Muscle of leg (tissue), 16 donors: ENCODE measurements at places on chromosomes 3 and 15. TPM values are rescaled to one million over a fixed set of nuclear protein-coding genes. Genes with fewer than 3 reads are reported as not detected.

Gene AGTR1
- polyA plus RNA-seq: 21.8 TPM

Gene TAGLN3
- 6.4 TPM for polyA plus RNA-seq

DNA sequence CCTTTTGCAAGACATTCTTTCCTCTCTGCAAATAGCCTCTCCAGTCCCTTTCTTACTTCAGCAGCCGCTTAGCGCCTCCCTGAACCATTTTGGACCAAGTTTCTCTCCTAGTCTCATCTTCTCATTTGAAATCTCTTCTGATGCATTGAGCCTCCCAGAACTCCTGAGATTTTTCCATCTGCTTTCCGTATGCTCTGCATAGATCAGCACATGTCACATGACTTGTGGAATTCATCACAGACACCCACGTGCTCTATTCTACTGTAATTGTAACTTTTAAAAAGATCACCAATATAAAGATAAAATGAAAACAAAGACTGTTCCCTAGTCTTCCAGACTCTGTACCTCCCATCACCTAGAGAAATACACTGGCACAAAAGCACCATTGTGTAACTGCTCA is 100.7 kb downstream of the GADL1 start:
- H3K27ac ChIP-seq: no peak overlapping the region
- no peaks in the 10 kb centered on the region for H3K36me3 ChIP-seq
- H3K27me3 ChIP-seq: no peaks in the 10 kb centered on the region
- DNase-seq: no peak
- no peak overlapping the region for H3K4me3 ChIP-seq

DNA sequence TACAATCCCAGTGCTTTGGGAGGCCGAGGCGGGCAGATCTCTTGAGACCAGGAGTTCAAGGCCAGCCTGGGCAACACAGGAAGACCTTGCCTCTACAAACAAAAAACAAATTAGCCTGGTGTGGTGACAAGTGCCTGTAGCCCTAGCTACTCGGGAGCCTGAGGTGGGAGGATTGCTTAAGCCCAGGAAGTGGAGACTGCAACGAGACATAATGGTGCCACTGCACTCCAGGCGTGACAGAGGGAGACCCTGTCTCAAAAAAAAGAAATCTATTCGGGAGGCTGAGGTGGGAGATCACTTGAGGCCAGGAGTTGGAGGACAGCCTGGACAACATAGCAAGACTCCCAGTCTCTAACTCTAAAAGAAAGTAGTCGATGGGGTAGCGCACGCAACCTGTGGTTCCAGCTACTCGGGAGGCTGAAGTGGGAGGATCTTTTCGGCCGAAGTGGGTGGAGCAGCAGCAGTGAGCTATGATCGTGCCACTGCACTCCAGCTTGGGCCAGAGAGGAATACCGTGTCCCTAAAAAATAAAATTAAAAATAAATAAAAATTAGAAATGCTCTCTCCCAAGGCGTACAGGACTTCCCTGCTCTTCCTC is 775 bp downstream of the C3orf33 start:
- no peaks in the 10 kb centered on the region for H3K27me3 ChIP-seq
- peak overlapping the region; percentile 75 for H3K4me3 ChIP-seq
- peak; percentile 37 for DNase-seq
